Activated T-helper 1 cell treated with Interleukin-2 at 50 U/mL for 16 hours (primary cell): ENCODE measurements at places on chromosomes 6 and 20.
A peak's percentile ranks its signal among the peaks of the same experiment; 100 is the strongest.

GRCh38 chr6:24798740-24799540 is at the start of gene ARMH2:
TSS of gene ARMH2 (minus strand) at chr6:24798917. CDS start at chr6:24798857, 60 bp downstream.
- no peak for DNase-seq

GRCh38 chr6:83781506-83781905 is 71.7 kb upstream of the RIPPLY2 start:
- DNase-seq, result no peak

GRCh38 chr6:120290964-120291363 is 941.4 kb upstream of the MAN1A1 start:
- no peak for DNase-seq

- DNase-seq, result no peak
Measured at GRCh38 chr20:51368461-51369211, 173.9 kb downstream of the NFATC2 start.

GRCh38 chr6:167137881-167138280 is 15.0 kb downstream of the CCR6 start:
- DNase-seq, result no peak

- DNase-seq, result no peak
Measured at GRCh38 chr6:39102821-39103136, 12.2 kb downstream of the SAYSD1 start.

- peak; percentile 25 for DNase-seq
Measured at GRCh38 chr6:26550250-26550993, 12.3 kb downstream of the HMGN4 start.

DNA sequence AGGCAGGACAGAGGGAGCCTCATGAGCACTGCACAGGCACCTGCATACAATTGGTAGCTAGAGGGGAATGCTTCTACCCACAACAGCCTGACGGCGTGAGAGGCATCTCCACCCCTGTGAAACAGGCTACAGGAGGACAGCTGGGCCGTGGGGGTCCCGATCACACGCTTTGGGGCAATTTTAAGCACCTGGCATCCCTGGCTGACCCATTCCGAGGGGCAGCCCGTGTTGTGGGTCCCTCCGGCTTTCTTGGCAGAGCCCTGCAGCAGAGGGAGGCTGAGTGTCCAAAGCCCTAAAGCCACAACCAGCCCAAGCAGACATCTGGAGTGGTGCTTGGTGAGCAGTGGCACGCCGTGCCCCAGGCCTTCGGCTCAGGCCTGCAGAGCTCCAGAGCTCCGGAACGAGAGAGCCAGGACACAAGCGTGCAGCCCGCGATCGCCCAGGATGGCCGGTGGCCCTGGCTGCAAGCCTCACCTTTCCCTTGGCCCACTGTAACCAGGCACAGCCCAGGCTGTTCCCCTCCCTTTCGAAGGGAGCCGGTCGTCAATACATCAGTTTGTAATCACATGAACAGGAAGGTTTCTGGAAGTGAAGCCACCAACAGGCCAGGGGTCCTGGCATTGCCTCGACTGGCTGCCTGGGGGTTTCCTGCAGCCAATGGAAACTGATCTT is 81.4 kb downstream of the DLL1 start:
- no peak for DNase-seq

DNA sequence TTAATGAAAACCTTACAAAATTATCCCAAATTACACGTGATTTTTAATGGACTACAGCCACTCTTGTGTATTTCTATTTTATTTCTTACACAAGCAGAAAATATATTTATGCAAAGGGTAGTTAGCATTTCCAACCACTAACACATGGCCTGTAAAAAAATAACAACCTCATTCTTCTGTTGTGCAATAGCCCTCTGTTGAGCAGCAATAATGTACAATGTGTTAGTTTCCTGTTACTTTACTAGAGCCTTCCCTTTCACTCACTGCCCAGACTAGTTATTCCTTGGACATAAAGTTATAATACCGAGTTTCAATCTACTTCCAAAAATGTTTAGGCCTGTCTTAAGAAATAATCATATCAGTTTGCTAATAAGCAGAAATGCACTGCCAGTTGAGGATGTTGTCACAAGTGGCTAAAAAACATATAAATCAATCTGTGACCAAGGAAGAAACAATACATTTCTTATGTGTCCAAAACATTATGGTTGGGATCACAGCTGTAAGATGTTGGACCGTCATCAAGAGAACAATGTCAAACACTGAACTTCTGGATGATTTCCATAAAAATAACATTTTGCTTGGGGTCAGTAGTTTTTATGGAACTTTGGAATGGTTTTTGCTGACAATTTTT is 73.6 kb upstream of the RNF146 start:
- DNase-seq, result no peak

DNA sequence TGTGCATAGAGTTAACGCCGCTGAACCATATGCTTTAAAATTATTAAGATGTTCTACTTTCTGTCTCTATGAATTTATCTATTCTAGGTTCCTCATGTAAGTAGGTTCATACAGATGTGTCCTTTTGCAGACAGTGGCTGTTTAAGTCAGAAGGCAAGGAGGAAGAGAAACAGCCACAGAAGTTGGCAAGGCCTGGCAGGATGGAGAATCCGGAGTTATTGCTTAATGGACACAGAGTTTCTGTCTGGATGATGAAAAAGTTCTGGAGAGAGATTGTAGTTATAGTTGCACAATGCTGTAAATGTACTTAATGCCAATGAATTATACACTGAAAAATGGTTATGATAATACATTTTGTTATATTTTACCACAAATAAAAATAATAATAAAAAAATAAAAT is 283.6 kb upstream of the CNR1 start:
- no peak for DNase-seq

GRCh38 chr20:14959506-14960475 is 622.4 kb upstream of the FLRT3 start:
- no peak for DNase-seq
